Stimulated activated naive CD4-positive, alpha-beta T cell treated with Interleukin-2 at 50 U/mL for 16 hours (primary cell): ENCODE measurements at places on chromosomes 1 and 21.

DNA sequence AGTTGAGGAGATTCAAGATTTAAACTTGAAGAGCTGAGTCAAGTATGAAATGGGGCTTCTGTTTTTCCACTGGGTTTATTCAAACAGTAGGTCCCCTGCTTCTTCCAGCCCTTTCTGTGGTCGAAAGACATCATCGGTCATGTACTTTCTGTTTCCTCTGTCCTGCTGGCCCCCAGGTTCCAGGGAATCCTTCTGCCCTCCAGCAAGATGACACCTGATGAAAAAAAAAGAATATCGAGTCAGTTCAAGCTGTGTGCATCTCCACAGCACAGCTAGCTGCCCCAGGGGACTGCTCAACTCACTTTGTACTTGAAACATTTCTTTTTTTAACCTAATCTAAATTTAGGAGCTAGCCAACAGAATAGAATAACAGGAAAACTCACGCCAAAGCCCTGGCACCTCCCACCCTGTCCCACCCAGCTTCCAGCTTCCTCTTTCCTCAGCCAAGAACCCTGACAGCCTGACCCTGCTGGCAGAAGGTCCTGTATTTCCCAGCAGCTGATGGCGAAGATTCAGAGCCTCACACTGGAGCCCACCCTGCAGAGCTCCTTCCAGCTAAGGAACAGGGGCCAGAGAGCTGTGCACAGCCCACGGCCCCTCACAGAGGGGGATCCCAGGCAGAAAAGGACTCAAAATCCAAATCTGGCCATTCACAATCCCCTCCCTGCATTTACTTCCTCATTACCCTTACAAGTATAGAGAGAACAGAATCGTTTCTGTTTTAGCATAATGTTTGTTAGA is 176.5 kb downstream of the PSMG1 start:
- DNase-seq = no peak

DNA sequence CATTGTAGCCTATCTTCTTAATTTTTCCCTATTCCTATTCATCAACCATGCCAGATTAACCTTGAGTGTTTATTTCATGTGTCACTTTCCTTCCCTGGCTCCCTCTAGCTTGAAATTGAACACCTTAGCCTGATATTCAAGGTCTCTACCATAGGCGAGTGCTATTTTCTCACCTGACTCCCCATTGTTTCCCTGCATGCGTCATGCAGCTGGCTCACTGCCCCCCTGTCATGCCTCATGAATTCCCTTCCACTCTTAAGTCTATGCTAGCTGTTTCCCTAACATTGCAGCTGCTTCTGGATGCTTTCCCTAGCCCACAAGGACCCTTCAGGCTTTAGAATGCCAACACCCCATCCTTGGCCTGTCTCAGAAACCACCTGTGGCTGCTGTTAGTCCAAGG is 56.7 kb upstream of the CD1D start:
- DNase-seq = no peak

- DNase-seq = no peak
Observed at GRCh38 chr1:176055398-176055797, 151.7 kb downstream of the COP1 start.

GRCh38 chr1:188669728-188670382 is 1807.8 kb downstream of the BRINP3 start:
- DNase-seq = no peak
